ENCODE measurements at places on chromosomes 7 and 10.

GRCh38 chr7:74289018-74289658 is at the start of gene CLIP2:
Gene CLIP2, plus strand, starts transcription at chr7:74289407. Its CDS starts 28,140 bp downstream, at chr7:74317547.
- DNase-seq: peak; percentile 66

GRCh38 chr10:88946965-88947590 is 5.5 kb downstream of the ACTA2 start:
- no peak for DNase-seq

DNA sequence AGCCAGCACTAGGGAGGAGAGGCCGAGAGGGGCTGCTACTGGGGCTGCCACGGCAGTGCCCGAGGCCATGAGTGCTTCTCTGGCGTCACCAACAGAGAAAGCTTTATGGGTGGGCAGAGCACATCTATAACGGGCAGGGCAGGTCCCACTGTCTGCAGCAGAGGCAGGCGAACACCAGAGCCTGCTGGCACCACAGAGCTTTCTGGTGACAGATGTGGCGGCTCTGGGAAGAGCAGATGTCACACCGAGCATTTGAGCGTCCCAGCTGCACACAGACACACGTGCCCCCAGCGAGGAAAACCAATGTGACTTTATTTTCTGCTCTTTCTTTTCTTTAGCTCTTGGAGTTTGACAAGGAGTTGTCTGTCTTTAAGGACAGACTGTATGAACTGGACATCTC is 20.5 kb downstream of the NKX6-2 start:
- DNase-seq: no peak

GRCh38 chr10:5502061-5502521 is 2.7 kb upstream of the CALML5 start:
- no peak for DNase-seq

DNA sequence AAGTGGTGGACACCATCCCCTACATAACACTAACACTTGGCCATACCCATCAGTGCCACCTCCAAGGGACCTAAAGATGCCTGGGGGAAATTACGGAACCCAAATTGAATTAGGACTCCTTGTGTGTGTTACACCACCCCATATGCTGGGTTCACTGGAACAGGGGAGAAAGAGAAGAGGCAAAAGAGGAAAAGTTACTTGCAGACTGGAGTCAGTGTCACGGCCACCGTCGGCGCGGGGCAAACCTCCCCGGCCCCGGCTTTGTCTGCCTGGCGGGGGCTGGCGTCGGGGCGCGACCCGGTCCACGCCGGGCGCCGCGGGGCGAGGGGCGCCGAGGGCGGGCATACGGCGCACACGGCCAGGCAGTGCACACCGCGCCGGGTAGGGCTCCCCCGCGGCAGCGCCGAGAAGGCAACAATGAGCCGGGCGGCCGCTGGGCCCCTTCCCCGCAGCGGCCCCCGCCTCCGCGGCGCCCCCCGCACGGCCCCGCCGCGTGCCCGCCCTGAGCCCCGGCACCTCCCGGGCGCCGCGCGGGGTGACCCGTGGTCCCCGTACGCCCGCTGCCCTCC is 171.1 kb downstream of the FAM107B start:
- no peak for DNase-seq

DNA sequence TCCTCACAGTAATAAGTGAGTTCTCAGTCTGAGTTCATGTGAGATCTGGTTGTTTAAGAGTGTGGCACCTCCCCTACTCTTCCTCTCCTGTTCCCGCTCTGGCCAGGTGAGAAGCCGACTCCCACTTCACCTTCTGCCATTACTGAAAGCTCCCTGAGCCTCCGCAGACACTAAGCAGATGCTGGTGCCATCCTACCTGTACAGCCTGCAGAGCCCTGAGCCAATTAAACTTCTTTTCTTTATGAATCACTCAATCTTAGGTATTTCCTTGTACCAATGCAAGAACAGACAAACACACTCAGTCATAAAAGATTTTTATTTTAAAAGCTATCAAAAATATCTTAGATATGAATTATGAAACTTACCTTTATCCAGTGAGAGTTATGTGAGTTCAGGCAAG is 39.5 kb upstream of the PFKP start:
- DNase-seq: no peak

DNA sequence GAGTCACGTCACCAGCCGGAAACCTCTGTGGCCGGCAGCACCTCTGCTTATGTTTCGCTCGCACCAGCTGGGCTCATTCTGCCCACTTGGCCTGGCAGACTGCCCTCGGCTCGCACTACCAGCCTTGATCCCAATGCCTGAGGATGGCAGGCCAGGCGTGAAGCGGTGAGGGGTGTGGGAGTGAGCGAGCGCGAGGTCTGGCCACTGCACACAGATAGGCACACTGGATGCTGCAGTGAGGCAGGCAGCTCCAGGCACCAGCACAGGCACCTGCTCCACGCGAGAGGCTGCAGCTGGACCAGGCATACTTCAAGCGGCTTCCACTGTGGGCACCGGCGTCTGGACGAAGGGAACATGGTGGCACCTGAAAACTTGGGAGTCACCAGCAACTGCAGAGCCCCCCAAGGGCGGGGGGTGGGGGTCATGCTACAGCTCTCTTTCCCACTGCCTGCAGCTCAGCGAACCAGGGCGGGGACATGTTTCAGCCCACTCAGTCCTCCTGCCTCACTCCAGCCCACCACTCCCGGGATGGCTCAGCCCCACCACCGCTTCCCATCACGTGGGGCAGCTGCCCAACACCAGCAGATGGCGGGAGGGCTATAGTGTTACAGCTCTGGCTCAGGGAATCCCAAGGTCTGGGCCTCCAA is 5.4 kb upstream of the DMTF1 start:
- no peak for DNase-seq

DNA sequence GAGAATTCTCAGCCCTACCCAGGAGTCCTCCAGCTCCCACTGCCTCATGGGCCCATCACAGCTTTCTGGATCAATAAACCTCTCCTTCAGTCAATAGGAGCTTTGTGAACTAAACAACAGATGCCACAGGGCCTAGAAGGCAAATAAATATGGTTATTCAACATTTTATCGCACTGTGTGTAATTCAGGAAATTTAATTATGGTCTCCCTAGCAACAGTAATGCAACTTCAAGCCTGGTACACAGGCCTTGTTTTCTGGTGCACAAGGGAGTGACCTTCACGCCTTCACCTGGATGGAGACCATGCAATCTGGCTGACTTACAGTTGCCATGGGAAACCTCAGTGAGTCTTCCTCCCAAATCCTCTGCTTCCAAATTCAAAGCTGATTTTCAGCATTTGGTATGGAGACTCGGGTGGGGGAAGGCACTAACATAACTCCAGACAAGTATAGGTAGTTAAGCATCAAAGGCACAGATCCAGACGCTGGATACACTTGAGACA is 441.0 kb upstream of the NPVF start:
- no peak for DNase-seq

- DNase-seq: no peak
These were observed 515.3 kb downstream of the AUTS2 start for GRCh38 chr7:70113536-70113935.

DNA sequence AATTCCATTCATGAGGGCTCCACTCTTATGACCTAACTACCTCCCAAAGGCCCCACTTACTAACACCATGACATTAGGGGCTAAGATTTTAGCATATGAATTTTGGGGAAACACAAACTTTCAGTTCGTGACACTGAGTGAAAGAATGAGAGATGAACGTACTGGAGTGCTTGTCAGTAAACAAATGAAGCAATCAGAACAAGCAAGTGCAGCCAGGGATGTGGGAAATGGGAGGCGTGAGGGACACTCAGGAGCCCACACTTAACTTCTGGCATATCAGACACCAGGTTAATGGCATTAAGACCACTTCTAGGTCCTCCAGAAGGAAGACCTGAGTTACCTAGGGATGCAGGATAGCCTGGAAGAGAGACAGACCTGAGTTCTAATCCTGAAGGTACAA is 2.3 kb upstream of the MDFIC start:
- DNase-seq: no peak

GRCh38 chr10:27558612-27559020 is 54.5 kb downstream of the RAB18 start:
- DNase-seq: peak; percentile 11

DNA sequence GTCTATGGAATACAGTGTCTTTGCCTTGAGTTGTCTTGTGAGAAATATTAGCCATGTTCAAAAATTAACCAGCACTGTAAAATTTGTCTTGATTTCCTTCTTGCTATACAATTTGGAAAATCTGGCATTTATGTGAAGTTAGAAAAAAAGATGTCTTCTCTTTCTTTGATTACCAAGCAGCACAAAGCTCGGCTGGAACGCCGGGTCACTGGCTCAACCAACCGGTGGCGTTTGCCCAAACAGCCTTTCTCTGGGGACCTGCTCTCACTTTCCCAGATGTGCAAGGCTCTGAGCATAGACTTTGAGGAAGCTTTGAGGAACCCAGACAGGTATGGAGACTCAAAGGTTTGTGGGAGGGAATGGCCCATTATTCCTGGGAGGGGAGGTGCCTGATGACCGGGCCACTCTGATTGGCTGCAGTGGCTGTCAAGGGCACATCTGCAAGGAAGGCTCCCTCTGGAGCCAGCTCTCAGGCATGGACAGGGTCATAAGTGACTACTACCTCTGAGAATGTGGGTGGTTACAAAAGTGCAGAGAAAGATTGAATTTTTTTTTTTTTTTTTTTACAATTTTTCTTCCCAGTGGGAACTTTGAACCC is 5.6 kb downstream of the BTBD16 start:
- DNase-seq: no peak

DNA sequence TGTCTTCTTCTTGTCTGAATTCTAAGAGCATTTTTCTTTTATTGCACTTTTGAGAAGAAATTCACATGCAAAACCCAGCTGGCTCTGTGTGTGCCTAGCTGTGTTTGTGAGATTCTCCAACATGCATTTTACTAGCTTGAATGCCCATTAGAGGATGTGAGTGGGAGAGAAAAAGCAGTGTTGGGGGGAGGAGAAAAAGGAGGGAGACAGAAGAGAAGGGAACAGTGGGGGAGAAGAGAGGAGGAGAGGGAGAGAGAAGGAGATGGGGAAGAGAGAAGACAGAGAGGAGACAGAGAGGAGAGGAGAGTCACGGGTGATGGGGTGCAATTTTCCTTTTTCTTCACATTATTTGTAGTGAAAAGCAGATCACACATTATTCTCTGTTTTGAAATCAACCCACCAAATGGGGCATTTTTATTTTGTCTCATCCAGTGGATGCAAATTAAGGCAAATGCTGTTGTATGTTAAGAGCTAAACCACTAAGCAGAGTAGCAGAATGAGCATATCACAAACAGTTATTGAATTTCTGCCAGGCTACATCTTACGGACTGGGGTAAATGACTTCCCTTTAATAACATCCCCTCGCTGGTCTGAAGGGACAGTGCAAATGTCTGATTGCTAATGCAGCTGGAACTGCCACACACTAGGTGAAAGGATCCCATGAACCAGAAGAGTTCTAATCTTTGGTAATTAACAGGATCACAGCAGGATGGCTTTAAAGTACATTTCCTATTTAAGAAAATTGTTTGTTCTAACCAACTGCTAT is 849 bp downstream of the LRRN3 start:
- no peak for DNase-seq

GRCh38 chr10:110340816-110341215 is 36.1 kb upstream of the SMNDC1 start:
- no peak for DNase-seq

GRCh38 chr7:141455723-141456122 is 95.5 kb upstream of the AGK start:
- DNase-seq: no peak

DNA sequence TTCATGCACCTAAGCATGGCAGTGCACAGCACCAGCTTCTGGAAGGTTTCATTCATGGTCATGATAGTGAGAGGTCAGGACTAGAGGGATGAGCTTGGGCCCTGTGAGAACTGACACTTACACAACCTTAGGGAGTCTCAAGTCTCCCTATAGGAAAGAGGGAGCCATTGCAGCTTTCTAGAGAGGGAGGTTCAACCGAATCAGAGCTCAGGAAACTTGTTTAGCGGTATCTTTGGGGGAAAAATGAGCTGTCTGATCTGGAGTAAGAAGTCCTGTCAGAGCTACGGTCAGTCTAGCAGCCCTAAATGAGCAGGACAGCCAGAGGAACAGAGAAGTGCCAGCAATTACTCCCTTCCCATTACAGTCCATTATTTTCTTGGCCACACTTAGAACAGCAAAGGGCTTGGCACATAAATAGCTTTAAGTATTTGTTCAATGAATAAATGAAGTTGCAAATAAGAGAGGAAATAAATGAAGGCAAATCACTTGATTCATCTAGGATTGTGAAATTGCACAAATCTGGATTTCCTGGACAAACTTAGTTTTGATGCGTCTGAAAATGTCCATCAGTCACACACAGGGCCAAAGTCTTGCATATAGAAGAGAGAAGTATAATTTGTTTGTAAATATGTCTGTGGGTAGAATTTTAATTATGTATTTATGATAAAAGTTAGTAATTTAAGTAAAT is 262.0 kb downstream of the GLI3 start:
- no peak for DNase-seq

DNA sequence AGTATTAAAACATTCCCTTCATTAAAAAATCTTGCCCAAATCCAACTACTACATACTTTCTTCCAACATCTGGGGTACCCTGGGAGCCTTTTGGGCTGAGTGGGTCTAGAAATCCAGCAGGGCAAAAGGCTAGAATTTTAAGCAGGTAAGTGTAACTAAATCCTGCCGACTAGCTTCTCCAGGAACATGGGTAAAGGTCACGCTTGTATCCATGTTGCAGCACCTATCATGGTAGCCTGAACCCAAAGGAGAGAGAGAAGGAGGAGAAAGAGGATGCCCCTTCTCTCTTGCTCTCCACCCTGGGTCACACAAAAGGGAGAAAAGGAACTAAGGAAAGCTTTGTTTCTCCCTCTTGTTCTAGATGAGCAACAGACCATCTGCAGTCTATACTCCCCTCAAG is 53.3 kb downstream of the ZNF680 start:
- no peak for DNase-seq

DNA sequence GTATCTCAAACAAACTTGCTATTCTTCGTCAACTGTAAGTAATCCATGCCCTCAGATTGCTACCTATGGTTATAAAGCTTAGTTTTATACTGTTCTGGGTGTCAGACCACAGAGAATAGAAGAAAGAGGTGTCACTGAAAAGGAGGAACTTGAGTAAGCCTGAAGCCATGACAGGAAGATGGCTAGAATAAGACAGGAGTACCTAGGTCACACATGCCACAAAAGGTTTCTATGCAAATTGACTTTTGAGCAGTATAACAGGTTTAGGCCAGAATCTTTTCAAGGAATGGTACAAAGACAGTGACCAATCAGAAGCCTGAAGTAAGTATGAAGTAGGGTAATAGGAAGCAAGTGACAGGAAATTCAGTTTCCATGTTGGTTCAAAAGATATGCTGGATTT is 23.5 kb downstream of the FBXW4 start:
- DNase-seq: no peak

GRCh38 chr10:88100281-88100680 is 236.9 kb downstream of the PTEN start:
- DNase-seq: no peak

DNA sequence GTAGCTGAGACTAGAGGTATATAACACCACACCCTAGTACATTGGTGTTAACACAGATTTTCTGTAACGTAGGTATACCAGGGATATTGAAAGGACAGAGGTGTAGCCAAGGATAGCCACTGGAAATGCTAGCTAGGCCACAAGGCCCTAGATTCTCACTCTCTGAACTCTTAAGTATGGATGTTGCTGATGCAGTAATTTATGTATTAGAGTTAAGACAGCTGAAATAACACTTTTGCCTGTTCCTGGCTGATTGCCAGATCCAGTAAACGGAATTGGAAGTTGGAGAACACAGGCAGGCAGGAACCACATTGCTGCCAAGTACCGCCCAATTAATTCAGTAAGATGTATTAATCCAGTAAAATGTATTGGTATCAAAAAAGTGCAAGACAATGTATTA is 1.8 kb downstream of the CALU start:
- no peak for DNase-seq
